Skin of body (tissue), 3 donors: ENCODE measurements at places on chromosomes 5 and 9.

- DNase-seq = no peak
Measured at GRCh38 chr9:16029046-16029615, 476.3 kb downstream of the CCDC171 start.

DNA sequence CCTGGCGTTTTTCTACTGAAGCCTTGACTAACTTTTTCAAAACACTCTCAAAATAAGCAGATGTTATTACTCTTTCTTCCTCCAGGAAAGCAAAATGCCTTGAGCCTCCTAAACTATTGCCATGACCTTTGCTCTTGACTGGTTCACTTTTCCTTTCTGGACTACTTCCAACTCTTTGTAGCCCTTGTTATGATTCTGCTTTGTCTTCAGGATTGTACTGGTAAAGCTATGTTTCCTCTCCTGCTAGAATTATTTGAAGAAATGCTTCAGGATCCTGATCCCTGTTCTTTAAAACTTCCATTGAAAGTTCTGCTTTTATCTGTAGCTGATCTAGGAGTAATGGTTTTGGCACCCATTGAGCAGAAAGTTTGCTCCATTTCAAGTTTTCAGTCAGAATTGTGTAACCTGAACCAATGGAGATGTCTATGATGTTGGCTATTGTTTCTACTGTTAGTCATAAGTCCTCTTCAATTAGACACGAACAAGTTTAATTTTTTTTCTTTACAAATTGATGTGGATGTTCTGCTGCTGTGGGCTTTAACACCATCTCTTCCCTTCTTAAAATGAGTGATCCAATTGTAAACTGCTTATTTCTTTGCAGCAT, 1356.4 kb downstream of the EFNA5 start:
- DNase-seq = no peak

DNA sequence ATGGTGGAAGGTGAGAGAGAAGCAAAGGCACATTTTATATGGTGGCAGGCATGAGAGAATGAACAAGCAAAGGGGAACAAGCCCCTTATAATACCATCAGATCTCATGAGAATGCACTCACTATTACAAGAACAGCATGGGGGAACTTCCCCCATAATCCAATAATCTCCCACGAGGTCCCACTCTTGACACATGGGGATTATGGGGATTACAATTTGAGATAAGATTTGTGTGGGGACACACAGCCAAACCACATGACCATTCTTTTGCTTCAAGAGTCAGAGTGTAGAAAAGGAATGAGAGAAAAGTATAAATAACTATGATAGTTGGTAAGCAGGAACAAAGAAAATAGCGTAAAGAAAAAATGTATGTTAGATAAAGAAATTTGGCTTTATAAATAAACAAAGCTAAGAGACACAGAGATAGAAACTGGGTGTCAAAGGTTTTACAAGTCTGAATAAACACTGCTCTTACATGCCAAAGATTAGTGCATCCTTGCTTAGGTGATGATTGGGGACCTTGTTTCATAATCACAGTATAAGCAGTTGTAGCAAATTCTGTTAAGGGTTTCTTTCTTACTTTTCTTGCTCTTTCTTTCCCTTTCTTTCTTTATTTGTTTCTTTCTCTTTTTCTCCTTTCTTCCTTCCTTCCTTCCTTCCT, 91.9 kb upstream of the PAPPA start:
- no peak for DNase-seq

DNA sequence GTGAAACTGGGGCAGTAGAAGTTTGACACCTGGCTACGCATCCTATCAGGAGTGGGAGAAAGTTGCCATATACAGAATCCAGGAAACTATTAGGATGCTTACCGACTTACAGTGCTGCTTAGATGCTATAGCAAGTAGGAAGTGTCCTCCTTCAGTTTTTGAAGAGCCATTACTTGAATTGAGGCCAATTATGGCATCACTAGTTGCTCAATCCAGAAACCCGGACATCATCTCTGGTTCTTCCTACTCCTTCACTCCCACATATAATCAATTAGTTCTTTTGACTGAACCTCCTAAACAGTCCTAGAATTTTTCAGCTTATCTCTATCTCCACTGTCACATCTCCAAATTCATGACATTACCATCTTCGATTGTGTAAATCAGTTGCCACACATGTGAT, 41.8 kb upstream of the UGCG start:
- DNase-seq = no peak

DNA sequence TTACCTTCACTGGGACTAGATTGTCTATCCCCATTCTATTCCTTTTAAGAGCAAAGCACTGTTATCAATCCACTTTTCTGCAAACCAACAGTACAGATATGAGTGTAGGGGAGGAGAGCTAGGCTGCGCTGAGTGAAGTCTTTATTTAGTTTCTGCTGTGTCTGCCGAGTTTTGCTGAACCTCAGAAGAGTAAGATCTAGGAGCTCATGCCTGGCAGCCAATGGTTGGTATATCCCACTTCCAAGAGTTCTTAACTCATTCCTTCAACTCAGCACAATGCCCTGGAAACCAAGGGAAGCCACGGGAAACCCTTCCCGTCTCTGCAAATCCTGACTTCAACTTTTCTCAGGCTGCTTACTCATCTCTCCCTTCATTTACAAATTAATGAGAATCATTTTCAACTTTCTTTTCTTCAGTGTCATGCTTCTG, 58.0 kb upstream of the JAK2 start:
- DNase-seq = no peak

- DNase-seq = no peak
Measured at GRCh38 chr5:883475-884181, 9.0 kb downstream of the BRD9 start.

- DNase-seq = no peak
Measured at GRCh38 chr9:110517483-110517882, 62.1 kb downstream of the SVEP1 start.
